ENCODE measurements at places on chromosomes 4 and X.

DNA sequence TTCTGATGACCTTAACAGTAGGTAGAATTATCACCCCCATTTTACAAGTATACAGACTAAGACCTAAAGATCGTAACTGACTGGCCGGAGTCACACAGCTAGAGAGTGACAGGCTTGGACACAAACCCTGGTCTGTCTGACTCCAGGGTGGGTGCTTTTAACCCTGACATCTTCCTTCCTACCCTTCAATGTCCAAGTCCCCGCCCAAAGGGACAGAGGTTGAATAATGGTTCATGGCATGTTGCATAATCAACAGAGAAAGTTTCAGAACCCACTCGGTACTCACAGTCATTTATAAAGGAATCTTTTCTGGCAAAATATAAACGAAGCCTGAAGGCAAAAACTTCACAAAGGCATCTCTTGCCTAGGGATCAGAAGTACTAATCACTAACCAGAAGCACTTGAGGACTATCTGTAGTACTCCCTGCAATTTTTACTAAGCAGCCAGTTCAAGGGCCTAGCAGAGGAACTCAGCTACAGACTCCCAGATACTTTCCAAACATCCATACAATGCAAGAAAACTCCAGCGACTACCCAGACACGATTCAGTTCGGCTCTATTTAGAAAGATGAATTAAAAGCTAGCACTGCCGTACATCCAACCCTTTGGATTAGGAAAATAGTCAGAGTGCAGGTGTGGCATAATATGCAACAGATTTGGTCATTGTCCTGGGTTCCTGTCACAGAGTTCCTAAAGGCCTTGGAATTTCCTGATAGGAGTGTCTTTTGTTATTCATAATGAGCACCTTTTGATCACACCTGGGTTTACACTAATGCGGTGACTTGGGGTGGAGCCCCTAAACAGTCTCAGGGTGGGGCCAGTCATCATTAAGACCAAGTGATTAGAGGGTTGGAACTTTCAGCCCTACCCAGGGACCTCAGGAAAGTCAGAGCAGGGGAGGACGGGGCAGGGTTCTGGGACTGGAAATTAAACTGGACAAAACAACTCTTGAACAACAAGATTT is 44.0 kb downstream of the RELL1 start:
- DNase-seq = no peak

DNA sequence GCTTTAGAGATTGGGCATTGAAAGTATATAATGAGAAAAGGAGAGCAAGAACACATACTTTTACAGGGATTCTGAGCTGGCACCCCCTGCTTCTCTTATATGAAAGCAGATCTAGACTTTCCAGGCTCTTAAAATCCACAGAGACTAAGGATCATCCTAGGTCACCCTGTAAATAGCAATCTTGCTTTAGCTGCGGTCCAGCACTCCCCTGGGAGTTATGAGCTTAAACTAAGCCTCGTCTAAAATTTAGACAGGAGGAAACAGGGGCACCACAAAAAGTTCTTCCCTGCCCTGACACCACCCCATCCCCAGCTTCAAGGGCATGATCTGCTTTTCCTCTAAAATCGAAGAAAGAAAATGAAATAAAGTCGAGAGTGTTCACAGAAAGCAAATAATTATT is 143.3 kb upstream of the KCNIP4 start:
- DNase-seq = no peak

GRCh38 chr4:74206088-74206825 is 48.3 kb downstream of the MTHFD2L start:
- DNase-seq = no peak

- no peak for DNase-seq
Observed at GRCh38 chr4:183200453-183200852, 101.4 kb downstream of the WWC2 start.

DNA sequence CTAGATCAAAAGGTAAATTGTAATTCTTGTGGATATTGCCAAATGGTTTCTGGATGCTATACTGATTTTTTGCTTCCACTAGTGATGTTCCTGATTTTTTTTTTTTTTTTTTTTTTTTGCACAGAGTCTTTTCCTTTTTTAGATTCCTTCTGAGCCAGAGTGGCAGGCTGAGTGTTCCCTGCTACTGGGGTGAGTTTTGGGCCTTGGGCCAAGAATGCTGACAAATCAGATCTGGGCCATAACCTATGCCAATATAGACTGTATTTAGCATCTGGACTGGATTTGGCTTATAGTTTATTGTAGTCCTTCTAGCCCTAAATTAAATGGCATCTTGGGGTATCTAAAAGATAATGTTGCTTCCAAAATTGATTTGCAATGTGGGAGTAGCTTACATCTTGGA is 52.8 kb downstream of the REPS2 start:
- no peak for DNase-seq

GRCh38 chr4:21652508-21653231 is 295.9 kb downstream of the KCNIP4 start:
- no peak for DNase-seq

- no peak for DNase-seq
Observed at GRCh38 chr4:144645631-144646522, at the start of gene HHIP. TSS of gene HHIP (plus strand) at chr4:144646156. CDS start at chr4:144646676, 520 bp downstream.

- DNase-seq = no peak
Observed at GRCh38 chrX:115525486-115525885, 35.5 kb upstream of the PLS3 start.

DNA sequence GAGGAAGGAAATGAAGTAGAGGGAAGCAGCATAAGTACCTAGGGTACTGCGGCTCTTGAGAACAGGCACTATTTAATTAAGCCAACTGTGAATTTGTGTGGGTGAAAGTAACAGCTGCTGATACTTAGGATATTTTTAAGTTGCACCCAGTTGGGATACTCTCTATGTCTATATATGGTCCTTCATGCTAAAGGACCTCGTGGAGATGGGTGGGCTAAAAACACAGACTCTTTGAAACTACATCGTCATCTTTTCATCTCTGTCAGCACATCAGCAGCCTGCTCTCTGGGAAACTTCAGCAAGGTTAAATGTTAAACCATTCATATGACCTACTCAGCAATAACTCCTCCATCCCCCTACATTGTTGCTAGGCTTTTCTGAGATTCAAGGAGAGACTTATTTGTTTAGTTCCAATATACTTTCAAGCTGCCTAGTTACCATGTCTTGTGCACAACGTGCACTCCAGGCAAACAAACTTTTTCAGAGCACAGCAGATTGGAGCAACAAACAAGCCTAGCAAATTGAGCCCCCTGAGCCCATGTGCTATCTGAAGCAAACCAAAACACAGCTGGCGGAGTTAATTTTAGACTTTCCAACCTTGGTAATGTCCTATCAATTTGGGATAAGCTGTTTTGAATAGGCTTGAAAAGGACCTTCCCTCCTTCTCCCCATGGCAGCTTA is 6.2 kb upstream of the MOB1B start:
- no peak for DNase-seq

- no peak for DNase-seq
Observed at GRCh38 chr4:123603165-123603564, 206.6 kb downstream of the SPRY1 start.

- no peak for DNase-seq
Observed at GRCh38 chrX:108178143-108178498, 86.5 kb downstream of the ATG4A start.

- DNase-seq = no peak
Observed at GRCh38 chr4:13546142-13546940, 2.0 kb upstream of the NKX3-2 start.

- DNase-seq = no peak
Observed at GRCh38 chr4:140702096-140702757, 54.0 kb downstream of the TBC1D9 start.

DNA sequence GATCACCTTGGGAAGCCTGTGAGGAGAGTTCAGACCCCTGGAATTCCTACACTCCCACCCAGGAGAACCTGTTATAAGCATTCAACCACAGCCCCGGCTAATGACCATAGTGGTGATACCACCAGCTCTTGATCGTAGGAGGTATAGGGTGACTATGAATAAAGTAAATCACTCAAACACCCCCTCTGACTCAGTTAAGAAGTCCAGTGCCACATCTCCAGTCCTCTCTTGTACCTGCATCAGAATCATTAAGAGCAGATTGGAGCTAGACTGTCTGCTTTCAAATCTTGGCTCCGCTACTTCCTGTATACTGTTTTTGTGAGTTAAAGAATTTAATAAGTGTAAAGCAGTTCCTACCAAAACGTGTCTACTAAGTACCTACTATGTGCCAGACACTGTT is 565.1 kb upstream of the DIPK2B start:
- no peak for DNase-seq

GRCh38 chrX:137194164-137194563 is 160.4 kb upstream of the GPR101 start:
- DNase-seq = peak; percentile 6

- no peak for DNase-seq
Observed at GRCh38 chrX:2447484-2447883, 53.3 kb downstream of the DHRSX start.

DNA sequence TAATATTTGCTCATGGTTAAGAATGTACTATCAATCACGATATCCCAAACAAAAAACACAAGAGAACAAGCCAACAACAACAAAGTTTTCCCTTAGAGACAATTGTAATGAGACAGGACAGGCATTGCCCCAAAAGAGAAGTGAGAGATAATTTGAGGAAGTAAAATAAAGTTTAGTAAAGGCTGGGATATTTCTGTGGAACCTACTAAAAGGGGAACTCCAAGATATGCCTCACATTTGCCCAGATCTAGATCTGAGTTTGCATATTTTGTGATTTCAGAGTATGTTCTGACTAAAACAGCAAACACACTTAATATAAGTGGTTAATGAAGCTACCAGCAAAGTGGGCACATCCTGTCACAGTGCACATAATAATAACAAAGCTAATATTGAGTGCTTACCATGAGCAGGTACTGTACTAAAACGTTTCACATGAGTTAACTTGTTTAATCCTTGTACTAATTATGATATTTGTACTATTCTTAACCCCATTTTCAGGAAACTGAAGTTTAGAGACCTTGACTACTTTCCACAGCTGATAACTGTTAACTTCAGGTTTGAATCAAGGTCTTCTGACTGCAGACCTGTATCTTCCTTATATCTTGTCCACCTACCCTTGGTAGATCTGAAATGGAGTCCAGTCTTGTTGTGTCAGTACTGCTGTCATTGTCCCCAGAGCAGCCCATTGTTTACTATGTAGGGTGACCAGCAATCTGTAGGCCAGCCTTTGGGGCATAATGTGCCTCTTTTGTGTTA is 26.0 kb upstream of the BMP2K start:
- no peak for DNase-seq

DNA sequence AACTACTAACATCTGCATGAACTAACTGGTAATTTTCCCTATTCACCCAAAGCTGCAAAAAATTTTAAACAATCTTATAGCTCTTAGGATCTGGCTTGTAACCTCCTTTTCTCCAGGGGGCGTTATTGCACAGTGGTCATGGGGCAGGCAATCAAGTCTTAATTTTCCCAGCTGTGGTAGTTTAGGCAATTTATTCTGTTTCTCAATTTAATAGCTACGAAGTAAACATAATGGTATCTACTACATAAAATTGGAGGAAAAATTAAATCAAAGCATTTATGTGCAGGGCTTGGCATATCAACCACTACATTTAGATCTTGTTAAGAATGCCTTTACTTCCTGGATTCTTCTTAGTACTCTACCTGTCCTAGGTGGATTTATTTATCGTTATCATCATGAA is 137.4 kb upstream of the GUCY1A1 start:
- no peak for DNase-seq

GRCh38 chr4:140744421-140744820 is 11.8 kb downstream of the TBC1D9 start:
- no peak for DNase-seq

DNA sequence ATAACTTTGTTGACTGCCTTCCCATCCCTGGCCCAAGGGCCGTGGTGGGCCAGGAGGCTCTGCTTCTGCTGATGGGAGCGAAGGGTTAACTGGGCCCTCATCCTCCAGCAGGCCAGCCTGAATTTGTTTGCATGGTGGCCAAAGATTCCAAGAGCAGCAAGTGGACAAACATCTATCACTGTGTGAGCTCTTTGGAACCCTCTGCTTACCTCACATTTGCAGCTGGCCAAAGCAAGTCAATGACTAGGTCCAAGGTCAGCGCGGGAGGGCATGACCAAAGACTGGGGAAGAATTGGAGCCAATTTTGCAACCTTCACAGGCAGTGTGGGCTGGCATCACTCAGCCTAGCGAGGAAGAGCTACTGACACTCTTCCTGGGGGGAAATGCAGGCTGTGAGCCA is 67.8 kb upstream of the ATP6AP2 start:
- DNase-seq = no peak

DNA sequence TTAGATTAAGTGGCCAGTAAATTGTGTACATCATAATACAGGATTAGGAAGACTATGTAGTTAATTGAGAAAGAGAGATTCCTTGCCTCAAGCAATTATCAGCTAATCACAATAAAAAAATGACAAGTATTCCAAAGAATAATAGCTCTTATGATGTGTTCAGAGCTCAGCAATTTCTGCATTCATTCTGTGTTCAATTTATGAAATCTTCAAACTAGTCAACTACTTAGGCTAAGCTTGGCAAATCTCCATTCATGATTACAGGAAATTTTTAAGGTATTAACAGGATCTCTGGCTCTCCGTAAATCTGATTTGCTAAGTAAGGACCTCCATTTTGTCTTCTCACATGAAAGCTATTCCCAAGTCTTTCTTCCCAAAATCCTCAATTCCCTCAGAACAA is 256.9 kb upstream of the TEX13A start:
- DNase-seq = no peak

DNA sequence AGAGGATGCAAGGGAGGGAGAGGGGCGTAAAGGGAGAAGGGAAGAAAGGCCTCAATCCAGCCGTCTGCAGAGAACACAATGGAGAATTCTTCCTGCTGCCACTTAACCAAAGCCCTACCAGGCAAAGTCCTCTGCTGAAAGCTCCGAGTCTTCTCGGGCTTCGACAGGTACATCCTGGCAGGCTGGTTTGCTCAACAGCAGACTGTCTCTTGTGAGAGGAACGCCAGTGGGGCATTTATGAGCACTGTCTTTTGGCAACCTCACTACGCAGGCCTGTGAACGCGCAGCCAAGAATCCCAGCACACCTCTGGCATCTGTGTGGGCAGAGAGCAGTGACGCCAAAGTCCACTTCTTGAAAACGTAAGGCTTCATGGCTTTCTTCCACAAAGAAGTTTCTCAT is 207.5 kb upstream of the FAM9B start:
- DNase-seq = no peak

DNA sequence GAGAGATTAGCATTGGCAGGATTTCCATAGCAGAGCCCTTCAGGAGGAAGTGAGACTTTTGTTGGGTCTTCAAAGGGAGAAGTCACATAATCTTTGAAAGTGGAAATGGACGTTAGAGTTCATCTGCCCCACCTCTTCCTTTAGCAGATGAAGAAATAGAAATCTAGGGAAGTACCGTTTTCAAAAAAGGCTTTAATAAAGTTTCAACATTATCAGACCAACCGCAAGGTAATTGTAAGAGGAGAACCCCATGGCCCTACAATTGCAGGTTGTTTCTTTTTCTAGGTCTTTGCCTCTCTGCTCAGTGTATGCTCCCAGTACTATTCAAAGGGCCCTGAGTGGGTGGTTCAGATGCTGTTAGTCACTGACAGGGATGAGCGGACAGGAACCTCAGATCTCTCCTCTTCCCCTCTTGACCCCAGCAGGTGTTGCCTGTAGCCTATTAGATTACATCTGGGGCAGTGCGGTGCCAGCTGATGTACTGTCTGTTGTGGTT is 48.6 kb upstream of the AP1S2 start:
- DNase-seq = peak; percentile 3

DNA sequence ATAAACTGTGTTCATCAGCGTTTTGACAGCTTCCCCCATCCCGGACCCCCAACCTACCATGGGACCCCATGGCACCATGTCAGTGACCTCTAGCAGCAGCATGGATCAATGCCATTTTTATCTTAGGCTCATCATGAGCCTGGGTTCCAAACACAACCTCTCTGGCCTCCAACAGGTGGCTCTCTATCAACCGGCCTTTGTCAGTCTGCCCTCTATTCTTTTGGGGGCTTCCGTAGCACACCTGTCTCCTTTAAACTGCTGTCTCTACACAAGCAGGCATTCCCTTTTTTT is 721 bp upstream of the TMEM150C start:
- DNase-seq = no peak

Data from stimulated activated CD4-positive, alpha-beta T cell treated with anti-CD3 and anti-CD28 coated beads, Interleukin-1b, Interleukin-23, amount 100 ng/mL, for 48 hours (primary cell).